Kasumi-1 (cell line): ENCODE measurements at places on chromosomes 12 and 14.

DNA sequence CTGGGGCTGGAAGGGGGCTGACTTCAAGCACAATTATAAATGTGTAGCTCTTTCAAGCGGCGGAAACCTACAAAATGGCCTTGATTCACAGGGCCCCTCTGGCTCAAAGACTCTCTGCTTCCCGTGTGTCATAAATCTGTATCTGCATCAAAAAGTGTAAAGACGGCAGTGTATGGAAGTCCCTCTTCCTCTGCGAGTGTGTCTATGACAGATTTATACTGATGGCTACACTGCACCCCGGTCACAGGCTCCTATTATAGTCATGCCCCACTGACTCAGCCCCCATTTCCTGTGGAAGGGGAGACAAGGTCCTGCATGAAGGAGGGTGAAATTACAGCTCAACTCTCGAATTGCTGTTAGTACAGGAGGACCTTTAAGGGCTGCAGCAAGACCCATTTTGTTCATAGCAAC, 68.6 kb downstream of the HMGA2 start:
- no peak for DNase-seq

DNA sequence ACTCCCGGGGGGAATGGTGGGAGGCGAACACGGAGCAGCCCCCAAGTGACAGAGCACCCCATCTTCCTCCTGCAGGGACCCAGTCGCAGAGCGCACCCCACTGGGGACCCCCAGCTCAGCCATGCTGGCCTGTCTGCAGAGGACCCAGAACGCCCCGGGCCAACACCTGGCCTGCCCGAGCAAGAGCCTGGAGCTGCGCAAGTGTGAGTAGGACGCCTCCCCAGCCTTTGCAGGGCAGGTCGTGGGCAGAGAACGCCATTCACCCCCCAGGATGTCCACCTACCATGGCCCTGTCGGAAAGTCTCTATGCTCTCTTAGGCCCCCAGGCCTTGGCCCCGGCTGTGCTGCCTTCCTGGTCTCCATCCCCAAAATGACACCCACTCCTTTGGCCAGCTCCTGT, 30.4 kb downstream of the FAM222A start:
- no peak for DNase-seq

DNA sequence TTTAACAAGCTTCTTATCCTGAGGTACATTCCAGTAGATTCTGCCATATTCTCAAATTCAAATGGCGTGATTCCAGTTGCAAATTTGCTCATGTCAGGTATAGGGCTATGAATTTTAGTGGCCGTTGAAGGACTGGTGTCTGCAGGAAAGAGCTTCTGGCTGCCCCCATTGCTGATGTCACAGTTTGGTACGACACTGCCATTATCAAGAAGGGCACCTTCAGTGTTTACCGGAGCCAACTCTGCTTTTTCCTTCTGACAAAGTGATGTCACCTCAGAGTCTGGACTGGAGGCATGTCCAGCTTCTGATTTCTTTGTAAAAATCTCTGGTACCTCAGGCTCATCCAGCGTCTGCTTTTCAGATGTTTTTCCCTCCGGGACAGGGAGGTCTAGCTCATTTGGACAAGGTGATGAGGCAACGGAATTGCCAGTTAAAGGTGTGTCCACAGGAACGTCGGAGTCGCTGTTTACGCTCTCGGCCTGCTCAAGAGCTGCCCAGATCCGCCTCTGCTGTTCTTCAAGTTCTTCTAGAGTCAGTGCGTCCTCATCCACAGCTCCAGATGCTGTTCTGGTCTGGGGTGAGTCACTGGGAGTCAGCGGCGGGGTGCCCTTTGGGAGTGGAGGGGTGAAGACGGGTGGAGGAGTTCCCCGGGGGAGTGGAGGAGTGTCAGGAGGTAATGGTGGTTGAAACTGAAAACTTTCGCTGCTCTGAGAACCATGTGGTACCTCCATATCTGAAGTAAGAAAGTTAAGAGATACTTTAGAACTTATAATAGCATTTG, 27.0 kb downstream of the ZCCHC8 start:
- DNase-seq = no peak

GRCh38 chr14:71591231-71591630, 341.0 kb upstream of the RGS6 start:
- DNase-seq = no peak

DNA sequence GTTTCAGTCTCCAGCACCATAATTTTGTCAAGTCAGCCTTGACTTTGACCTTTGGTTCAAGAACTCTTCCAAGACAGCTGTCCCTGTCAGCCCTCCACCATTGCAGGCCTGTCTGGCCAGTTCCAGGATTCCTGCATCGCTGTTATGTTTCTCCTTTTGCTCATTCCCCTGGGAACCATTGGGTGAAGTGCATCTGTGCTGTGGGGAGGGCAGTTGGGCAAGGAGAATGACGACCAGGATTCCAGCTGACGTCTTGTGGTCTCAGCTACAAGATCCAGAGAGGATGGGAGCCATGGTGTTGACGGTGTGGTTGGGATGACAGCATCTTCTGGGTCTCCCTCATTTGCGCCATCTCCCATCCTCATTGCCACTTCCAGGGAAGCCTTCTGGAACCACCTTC, 45.9 kb upstream of the SLC24A4 start:
- no peak for DNase-seq
